ENCODE measurements at places on chromosomes 12 and 14. TPM values are rescaled to one million over a fixed set of nuclear protein-coding genes. Genes with fewer than 3 reads are reported as not detected.

HCAR2 gene
- total RNA-seq = not detected

- DNase-seq = peak; percentile 78
Measured at GRCh38 chr12:1117970-1118563, 127.0 kb downstream of the ERC1 start.

DNA sequence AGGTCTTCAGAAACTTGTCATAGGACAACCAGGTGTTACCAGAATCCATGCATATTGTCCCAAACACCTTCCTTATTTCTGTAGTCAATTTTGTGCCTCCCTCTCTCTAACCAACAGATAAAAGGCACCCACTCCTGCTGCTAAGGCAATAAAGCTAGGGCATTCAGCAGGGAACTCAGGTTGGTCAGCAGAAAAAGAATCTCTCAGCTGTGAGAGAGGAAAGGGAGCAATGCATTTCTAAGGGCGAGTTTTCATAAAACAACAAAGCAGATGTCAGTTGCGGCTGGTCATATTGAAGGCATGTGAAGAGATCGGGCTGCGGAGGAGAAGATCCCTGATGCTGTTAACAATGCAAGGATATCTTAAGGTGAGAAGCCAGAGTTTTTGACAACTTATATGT, 7.4 kb upstream of the POU6F1 start:
- DNase-seq = no peak

GRCh38 chr12:56808954-56809353, 45.8 kb downstream of the HSD17B6 start:
- no peak for DNase-seq

DNA sequence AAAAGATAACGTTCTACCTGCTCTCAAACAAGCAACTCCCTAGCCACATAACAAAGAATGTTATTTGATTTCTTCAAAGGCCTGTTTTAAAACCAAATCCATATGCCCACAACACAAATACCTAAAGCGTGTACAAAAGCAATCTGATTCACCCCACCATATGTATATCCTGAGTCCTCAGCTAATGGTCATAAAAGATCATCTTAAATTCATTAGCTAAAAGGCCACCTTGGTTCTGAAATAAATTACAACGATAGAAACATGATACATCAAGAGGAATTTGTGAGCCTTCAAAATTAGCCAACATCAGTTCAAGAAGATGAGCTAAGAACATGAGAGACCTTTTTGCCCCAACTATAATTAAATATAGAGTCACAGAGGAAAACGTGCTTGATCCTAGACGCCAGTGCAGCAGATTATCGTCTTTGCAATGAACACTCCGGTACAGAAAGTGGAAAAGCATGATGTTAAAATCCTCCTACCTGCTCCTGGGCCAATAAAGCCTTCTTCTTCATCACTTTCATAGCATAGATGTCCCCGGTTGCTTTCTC, 20.0 kb downstream of the CIT start:
- no peak for DNase-seq

AQP6 gene
- 0.41 TPM for total RNA-seq

DNA sequence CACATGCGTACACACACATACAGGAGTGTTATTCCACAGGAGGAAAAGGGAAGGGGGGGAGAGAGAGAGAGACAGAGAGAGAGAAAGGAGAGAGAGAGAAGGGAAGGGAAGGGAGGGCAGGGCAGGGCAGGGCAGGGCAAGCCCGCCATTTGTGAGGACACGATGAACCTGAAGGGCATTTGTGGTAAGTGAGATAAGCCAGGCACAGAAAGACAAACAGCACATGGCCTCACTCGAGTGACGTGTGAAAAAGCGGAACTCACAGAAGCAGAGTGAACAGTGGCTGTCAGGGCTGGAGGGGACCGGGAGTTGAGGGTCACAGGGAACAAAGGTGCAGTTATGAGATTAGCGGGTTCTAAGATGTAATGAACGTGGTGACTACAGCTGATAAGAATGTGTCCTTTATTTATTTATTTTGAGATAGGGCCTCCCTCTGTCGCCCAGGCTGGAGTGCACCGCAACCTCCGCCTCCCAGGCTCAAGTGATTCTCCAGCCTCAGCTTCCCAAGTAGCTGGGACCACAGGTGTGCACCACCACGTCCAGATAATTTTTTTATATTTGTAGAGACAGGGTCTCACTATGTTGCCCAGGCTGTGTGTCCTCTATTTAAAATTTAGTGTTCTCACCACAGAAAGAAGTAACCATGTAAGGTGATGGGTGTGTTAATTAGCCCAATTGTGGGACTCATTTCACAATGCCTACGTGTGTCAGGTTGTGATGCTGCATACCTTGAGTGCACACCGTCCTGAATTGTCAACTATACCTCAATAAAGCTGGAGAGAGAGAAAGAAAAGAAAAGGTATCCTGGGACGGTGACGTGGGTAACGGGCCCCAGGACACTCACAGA, 18.7 kb upstream of the FBRSL1 start:
- DNase-seq = peak; percentile 40

BATF gene
- total RNA-seq = not detected

GRCh38 chr12:109244073-109244472, 65.0 kb downstream of the FOXN4 start:
- no peak for DNase-seq

DNA sequence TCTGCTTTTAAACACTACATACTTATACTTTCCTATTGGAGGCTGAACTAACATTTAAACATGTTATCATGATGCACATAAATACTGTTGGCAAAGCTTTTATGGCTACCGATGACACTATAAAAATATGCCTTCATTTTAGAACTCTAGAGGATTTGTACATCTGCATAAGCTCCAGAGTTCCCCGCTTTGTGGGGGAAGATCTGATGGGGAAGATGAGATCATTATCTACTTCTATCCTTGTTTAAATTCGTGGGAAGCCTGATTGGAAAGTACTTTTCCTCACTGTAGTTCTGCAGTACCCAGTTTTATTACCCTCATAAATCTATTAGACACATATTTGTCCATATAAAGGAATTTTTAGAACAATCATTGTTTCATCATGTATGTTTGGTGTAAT, 299.6 kb upstream of the ATP2B1 start:
- DNase-seq = no peak

DNA sequence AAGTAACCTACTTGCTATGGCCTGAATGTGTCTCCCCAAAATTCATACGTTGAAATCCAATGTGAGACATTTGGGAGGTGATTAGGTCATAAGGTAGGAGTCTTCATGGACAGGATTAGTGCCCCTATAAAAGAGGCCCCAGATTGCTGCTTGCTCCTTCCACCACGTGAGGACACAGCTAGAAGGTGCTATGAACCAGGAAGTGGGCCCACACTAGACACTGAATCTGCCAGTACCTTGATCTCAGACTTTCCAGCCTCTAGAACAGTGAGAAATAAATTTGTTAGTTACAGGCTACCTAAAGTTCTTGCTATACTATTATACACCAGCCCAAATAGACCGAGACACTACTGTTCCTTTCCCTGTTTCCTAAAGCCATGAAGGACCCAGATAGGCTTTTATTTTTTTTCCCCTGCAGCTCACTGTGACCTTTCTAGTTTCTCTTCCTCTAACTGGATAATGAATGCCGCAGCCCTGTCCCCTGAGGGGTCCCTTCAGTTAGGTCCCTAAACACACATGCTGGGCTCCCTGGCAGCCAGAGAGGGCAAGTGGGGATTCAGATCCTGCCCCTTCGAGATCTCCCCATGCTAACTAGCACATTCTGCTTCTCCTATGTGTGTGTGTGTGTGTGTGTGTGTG, 19.3 kb downstream of the SLC25A3 start:
- no peak for DNase-seq

- no peak for DNase-seq
Measured at GRCh38 chr12:91577586-91578539, 395.2 kb upstream of the DCN start.

DNA sequence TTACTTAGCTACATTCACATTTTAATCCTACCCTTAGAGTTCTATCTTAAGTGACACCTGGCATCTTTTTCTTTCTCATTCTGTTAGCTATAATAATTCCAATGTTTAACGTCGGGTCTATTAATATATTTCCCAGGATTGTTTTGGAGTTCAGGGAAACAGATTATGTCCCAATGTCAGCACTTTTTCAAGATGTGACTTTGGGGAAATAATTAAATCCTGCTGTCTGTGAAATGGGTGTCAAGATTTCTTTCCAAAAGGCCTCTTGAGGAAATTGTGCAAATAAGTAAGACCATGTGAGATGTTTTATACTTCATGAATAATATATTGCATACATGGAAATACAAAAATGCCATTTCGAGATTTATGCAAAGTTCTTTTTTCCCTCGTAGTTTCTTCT, 887.6 kb upstream of the SEL1L start:
- DNase-seq = no peak

DNA sequence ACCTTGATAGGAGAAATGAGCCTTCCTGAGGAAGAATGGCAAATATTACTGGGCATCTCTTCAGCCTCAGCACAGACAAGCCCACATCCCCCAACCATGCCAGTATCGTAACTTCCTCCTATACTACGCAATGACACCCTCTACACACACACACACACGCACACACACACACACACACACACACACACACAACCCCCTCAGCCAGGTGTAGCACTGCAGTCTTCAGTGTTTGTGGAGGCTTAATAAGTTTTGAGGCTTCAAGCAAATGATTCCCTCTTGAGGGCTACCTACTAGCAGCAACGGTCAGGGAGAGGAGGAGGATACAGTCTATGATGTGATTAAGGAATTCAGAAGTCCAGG, 1.6 kb downstream of the DGKA start:
- DNase-seq = peak; percentile 43

SPX gene
- total RNA-seq = not detected

GRCh38 chr14:89215531-89215930, 201.5 kb downstream of the FOXN3 start:
- DNase-seq = no peak

DNA sequence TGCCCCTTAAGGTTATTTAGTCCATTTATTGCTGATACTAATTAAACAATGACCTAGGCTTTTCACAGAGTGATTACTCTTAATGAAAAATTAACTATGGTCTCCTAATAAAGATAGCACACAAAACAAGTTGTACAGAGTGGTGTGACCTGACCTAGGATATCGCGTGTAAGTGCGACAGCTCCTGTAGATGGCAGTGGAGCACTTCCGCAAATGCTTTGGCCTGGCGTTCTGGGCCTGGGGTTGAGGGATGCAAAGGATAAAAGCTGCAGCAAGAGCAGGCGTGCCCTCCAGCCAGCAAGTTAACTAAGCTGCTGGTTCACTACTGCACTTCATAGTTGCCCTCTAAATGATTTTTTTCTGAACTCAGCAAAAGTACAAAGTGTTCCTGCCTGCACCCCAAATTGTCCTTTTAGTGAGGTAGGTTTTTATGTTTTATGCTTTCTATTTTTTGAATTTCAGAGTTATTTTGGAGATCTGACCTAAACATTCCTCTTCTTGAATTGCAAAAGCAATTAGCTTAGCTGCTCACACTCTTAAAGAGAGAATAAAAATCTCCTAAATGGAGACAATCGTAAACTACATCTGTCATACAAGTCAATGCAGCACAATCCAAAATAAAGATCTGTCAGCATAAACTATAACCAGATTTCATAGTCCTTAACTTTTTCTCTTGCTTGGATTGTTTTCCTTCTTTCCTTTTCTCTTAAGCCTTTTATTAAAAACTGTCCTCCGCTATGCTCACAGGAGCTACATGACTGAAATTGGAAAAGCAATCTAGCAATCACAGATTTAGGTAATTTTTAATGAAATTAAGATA, 379.6 kb downstream of the LRIG3 start:
- peak; percentile 61 for DNase-seq

GRCh38 chr12:132559652-132560363, 50.6 kb downstream of the LRCOL1 start:
- DNase-seq = peak; percentile 51

RNASE2 gene
- not detected for total RNA-seq

DNA sequence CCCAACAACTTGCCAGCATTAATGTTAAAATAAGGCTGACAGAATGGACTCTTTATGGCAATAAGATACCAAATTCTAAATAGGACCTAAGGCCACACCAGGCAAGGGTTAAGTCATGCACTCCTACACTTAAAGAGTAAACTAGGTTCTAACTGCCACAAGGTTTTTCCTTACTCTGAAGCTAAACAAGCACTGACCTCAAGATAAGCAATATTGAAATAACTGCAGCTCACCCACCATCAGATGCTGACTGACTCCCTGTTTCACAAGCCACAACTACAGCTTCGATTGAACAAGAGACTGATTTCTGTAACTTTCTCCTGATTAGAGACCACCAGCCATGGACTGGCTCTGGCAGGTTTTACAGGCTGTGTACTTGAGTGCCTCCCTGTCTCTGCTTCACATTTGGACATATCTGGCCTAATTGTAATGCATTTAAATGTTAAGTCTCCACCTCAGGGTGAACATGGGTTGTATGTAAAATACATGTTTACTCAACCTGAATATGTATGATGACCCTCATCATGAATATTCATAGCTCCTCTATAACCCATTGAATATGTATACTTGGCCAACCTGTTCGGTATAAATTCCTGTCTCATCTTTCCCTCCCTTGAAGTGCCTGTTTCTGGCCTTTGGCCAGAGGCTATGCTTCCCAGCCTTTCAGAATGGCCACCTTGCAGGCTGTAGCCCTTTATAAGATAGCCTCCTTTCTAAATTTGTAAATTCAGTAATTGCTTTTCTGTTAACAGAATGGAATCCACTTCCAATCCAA, 70.5 kb upstream of the DAAM1 start:
- no peak for DNase-seq

DNA sequence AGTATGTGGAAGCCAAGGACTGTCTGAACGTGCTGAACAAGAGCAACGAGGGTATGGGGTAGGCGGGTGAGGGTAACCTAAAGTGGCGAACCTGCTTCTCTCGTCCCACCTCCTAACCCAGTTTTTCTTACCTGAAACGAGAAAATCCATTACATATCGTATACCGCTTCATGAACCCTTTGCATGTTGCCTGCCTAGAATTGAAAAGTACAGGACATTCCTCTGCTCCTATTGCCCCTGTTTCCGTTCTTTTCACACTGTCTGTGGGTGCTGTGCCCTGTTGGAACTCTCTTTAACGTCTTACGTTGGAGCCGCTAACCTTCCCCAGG, 513 bp downstream of the PFDN5 start:
- no peak for DNase-seq

TMEM121 gene
- not detected for total RNA-seq

ARHGDIB gene
- 36.7 TPM for total RNA-seq

VRTN gene
- total RNA-seq = not detected

GRCh38 chr12:51335931-51336330, 10.5 kb downstream of the CELA1 start:
- no peak for DNase-seq

GRCh38 chr14:22481546-22481945, 107.5 kb downstream of the DAD1 start:
- DNase-seq = no peak

GRCh38 chr14:102591372-102591943, 991 bp upstream of the RCOR1 start:
- DNase-seq = peak; percentile 52

- no peak for DNase-seq
Measured at GRCh38 chr12:104966677-104967076, 8.6 kb upstream of the SLC41A2 start.

GRCh38 chr14:76779221-76780057, 18.2 kb downstream of the VASH1 start:
- no peak for DNase-seq

DNA sequence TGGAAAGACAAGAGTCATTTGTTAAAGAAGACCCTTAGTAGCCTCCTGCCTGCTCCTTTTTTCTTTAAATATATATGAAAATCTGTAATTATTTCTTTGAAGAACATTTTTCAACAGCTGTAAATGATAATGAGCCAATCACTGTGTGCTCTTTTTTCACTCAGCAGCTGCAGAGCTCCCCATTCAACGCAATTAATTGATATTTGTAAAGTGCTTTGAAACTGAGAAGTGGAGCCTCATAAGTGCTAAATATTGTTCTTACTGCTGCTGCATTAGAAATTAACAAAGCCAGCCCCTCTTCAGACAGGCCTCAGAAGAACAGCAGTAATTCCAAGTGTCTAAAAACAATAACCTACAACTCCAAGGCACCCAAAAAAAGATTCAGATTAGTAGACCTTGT, 224.3 kb downstream of the GXYLT1 start:
- DNase-seq = no peak

Data from transverse colon (tissue), 4 donors.